ENCODE measurements at places on chromosomes 3 and 15.

GRCh38 chr15:71752604-71753289 is 57.6 kb upstream of the NR2E3 start:
- no peak for DNase-seq

- DNase-seq = no peak
These were observed 838.1 kb downstream of the TBL1XR1 start for GRCh38 chr3:176359211-176359610.

DNA sequence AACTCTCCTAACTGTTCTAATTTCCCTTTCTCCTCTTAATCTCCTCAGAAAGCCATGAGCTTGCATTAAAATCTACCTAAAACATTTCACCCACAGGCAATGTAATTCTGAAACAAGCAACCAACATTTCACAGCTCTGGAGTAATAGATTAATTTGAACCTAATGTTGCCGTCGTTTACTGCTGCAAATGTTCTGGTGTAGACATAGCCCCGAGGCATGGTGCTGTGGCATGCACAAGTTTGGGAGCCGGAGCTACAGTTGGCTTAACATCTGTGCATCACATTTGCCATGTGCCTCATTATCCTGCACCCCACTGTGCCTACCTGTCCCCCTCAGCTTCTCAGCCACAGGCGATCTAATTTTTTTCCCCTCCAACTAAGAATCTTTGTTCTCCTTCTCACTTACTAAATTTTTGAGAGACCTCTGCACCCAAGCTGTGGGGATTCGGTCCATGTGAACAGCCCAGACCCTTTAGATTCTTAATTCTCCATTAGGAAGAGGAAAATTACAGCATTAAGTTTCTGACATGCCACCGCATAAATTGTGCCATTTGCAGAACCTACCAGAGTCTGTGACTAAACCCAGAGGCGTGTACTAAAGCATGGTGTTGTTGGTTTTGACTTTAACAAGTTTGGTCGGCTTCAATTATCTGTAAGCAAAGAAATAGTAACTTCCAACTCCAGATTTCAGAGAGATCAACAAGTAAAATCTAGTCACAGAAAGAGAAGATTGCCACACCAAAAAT is 419.2 kb downstream of the MECOM start:
- no peak for DNase-seq

DNA sequence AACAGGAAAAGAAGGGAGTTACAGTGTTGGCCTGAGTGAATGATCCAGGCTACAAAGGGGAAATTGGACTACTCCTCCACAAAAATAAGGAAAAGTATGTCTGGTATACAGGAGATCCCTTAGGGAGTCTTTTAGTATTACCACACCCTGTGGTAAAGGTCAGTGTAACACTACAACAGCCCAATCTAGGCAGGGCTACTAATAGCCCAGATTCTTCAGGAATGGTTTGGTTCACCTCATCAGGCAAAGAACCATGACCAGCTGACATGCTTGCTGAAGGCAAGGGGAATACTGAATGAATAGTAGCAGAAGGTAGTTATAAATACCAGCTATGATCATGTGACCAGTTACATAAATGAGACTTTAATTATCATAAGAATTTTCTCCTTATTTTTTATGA is 372.6 kb upstream of the ATP11B start:
- DNase-seq = no peak

GRCh38 chr15:69666921-69667811 is 214.5 kb downstream of the RPLP1 start:
- DNase-seq = no peak

GRCh38 chr3:183485093-183485492 is 56.7 kb upstream of the MCF2L2 start:
- DNase-seq = no peak

GRCh38 chr3:69823743-69824142 is 84.5 kb downstream of the MITF start:
- DNase-seq = no peak

DNA sequence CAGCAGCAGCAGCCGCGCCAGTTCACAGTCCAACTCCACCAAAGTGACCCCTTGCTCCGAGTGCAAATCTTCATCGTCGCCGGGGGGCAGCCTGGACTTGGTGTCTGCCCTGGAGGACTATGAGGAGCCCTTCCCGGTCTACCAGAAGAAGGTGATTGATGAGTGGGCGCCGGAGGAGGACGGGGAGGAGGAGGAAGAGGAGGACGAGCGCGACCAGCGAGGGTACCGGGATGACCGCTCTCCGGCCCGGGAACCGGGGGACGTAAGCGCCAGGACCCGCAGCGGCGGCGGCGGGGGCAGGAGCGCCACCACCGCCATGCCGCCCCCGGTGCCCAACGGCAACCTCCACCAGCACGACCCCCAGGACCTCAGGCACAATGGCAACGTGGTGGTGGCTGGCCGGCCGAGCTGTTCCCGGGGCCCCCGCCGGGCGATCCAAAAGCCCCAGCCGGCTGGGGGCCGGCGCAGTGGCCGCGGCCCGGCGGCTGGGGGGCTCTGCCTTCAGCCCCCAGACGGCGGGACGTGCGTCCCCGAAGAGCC is 224.1 kb upstream of the IL12A start:
- no peak for DNase-seq

DNA sequence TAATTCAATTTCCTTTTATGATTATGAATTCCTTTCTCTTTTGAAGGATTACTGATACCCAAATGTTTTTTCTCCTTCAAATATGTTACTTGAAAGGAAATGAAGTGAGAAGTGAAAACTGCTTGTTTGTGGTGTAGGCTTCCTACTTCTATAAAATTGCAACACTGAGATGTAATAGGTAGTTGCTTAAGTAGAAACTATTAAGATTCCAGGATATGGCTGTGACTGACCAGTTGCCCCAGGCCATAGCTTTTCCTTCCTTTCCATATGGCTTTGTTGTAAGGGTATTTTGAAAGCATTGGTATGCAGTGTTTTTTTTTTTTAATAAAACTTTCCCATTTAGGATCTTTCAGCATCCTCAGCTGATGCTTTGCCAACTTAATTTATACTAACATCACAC is 28.5 kb downstream of the DNAJC13 start:
- no peak for DNase-seq

- DNase-seq = no peak
These were observed 4.9 kb downstream of the CALML4 start for GRCh38 chr15:68200016-68200861.

GRCh38 chr3:184647405-184647936 is 64.4 kb downstream of the MAGEF1 start:
- no peak for DNase-seq

DNA sequence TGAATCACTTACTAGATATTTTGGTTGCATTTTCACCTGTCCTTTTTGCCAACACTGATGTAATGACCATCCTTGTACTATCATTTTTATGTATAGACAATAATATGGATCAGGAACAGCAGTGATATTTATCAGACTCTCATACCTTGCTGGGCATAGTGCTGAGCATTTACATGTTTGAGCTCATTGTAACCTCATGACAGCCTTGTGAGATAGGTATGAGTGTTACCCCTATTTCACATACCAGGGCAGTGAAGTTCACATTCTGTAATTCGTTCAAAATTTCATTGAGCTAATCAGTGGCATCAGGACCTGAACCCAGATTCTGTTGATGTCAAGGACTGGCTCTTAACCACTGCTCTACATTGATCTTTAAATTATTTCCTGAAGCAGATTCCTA is 221.5 kb upstream of the TBL1XR1 start:
- no peak for DNase-seq
